Activated CD4-positive, alpha-beta T cell treated with anti-CD3 and anti-CD28 coated beads for 24 hours (primary cell): ENCODE measurements at places on chromosomes 5 and 9.

GRCh38 chr5:180013678-180014077 lies 57.9 kb downstream of the RNF130 start:
- no peak for DNase-seq

DNA sequence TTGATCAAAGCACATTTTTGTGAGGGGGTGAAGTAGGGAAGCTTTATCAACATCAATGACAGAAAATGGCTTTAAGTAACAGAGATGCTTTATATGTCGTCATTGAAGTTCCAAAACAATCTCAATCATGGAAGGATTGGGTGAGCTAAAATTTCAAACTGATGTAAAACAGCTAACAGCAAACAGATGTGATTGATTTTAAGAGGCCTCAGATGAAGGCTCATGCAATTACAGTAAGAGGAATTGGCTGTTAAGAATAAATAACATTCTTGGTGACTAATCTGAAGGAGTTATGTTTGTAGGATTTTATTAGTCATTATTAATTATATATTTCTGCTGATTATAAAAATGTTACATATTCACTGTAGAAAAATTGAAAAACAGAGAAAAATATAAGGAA lies 63.5 kb upstream of the PUM3 start:
- no peak for DNase-seq

GRCh38 chr5:149011084-149011483 lies 51.8 kb downstream of the SH3TC2 start:
- DNase-seq: no peak

DNA sequence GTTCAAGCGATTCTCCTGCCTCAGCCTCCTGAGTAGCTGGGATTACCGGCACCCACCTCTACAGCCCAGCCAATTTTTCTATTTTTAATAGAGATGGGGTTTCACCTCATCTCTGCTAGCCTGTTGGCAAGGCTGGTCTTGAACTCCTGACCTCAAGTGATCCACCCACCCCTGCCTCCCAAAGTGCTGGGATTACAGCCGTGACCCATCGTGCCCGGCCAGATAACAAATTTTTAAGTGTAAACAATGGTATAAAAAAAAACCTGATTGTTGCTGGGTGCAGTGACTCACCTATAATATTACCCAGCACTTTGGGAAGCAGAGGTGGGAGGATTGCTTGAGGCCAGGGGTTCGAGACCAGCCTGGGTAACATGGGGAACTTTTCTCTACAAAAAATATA lies 28.0 kb upstream of the N4BP3 start:
- DNase-seq: no peak

GRCh38 chr9:88749420-88749819 lies 214.4 kb downstream of the NXNL2 start:
- DNase-seq: no peak

DNA sequence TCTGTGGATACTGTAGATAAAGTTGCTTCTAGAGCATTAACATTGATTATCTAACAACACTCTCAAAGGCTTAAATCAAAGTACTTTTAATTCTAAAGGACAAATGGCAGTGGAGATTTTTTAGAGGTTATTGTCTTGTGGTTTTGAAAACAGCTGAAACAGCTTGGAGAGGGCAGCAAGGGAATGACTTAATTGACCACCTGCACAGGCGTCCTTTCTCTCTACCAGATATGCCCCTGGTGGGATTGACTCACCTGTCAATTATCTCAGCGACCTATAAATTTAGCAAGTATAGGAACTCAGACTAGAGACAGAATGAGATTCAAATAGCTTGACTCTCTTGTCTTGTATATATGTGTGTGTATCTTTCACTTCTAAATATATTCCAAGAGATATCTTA lies 13.5 kb downstream of the ARL14EPL start:
- DNase-seq: no peak

GRCh38 chr5:10856071-10856470 lies 95.0 kb upstream of the DAP start:
- no peak for DNase-seq

GRCh38 chr9:98552331-98552730 lies 156.4 kb downstream of the GABBR2 start:
- DNase-seq: no peak

- no peak for DNase-seq
Observed at GRCh38 chr5:54311176-54311677, 854 bp upstream of the ARL15 start.

GRCh38 chr5:58013542-58014258 lies 446.2 kb downstream of the PLK2 start:
- DNase-seq: no peak

- no peak for DNase-seq
Observed at GRCh38 chr5:33810491-33811120, 81.2 kb downstream of the ADAMTS12 start.

- no peak for DNase-seq
Observed at GRCh38 chr5:174195517-174195916, 150.0 kb downstream of the NSG2 start.

DNA sequence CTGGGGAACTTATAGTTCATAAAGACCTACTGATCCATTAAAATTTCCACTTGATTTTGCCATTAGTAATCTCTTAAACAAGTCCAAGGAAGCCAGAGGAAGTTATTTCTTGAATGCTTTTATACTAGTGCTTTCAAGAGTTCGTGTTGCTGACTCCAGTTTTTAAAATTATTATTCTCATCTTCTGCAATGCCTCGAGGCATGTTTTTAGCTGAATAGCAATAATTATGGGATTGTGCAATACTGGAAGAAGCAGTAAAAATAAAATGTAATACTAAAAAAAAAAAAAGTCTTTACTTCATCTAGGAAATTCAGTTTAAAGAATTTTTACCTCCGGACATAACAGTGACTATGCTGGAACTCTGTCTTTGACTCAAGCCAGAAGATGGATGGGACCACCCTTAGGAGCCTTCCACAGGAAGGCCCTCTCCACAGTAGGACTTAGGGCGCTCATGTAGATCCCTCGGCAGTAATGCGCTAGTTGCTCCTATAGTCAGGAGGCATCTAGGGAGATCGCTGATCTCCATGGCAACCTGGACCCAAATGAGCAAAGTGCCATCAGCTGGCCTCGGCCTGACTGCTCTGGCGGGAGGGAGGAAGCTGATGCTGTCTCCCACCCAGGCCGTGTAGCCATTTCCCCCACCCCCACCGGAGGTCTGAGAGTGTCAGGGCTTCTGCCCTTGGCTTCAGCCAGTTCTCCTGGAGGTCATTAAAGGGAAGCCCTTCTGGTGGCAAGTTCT lies 56.7 kb downstream of the DAPK1 start:
- DNase-seq: no peak

DNA sequence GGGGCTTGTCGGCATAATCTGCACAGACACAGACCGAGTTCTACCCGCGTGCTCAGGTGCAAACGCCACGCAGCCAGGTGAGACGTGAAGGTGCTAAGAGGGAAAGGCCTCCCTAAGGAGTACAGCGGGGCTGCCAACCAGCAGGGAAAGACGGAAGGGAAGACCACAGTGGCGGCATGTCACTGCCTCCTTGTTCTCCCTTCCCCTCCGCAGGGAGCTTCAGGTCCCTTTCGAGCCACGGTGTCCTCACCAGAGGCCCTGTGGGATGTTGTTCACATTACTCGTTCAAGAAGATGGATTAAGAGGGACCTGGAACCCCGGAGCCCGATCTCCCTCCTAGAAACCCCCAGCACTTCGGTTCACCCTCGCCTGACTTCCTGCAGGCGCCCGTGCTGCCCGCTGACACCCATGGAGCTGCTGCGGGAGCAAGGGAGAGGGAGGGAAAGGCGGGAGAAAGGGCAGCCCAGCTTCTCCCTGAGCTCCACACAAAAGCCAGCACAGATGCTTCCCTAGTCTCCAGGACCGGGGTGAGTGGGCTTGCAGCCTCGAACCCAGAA lies 686 bp downstream of the BRD9 start:
- DNase-seq: no peak

GRCh38 chr5:131460867-131461572 lies 174.0 kb downstream of the RAPGEF6 start:
- no peak for DNase-seq

- DNase-seq: no peak
Observed at GRCh38 chr5:143225511-143225910, 178.0 kb downstream of the NR3C1 start.

- DNase-seq: no peak
Observed at GRCh38 chr5:172853355-172853975, 19.4 kb downstream of the ERGIC1 start.

- no peak for DNase-seq
Observed at GRCh38 chr9:127183814-127184582, 61.6 kb upstream of the ANGPTL2 start.

DNA sequence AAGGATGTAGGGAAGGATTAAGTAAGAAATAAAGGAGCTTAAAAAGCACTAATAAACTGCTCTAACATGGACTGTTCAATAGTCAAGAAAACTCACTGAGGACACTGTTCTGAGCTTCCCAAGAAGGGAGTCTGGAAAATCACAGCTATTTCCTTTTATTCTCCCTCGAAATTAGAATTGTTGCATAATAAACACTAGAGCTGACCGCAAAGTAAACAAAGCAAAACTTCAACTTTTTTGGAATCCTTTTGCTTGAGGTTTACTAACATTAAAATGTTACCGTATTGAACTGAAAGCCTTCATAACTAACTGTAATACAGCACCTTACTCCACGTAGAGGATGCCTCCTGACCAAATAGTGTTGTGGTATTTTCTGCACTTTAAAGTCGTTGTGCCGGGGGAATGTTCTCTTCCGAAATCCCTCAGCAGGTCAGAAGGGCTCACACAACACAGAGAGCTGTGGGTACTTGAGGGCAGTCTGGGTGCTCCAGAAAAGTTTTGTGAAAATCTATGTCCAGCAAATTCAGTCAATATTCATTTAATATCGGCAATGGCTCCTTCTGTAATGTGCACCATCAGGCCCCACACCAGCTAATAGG lies 59.2 kb downstream of the TTLL11 start:
- DNase-seq: no peak

DNA sequence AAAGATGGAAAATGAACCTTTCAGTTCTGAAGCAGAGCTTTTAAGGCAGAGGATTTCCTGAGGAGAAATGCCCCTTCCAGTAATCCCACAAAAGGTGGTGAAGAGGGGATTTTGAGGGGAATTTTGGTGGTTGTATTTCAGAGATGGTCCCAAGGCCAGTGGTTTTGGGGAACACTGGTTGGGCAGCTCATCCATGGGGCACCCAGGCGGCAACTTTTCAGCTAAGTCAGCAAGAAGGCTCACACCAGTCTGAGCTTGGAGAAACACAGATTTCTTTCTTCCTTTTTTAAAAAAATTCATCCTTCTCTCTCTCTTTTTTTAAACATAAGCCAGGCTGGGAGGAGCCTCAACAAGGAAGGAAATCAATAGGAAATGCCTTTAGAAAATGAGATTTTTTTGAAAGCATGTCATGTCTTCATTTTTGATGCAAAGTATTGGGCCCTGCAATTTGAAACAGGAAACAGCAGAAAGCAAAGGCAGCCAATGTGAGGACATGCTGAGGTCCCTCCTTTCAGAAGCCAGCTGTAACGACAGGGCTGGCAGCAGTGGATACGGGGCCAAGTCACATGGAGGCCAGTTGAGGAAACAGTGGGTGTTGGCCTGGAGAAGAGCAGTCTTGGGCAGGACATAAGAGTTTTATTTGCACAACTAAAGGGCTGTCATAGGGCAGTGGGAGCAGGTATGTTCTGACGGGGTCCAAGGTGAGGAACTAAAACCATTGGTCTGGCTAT lies 155.3 kb upstream of the KLF4 start:
- DNase-seq: no peak

DNA sequence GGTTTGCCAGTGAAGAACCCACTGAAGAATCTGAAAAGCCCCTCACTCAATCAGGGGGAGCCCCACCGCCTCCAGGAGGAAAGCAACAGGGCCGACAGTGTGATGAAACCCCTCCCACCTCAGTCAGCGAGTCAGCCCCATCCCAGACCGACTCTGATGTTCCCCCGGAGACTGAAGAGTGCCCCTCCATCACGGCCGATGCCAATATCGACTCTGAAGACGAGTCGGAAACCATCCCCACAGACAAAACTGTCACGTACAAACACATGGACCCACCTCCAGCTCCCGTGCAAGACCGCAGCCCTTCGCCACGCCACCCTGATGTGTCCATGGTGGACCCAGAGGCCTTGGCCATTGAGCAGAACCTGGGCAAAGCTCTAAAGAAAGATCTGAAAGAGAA lies 92.4 kb downstream of the MAP1B start:
- DNase-seq: no peak

GRCh38 chr5:100131161-100131560 lies 404.0 kb upstream of the FAM174A start:
- DNase-seq: no peak

DNA sequence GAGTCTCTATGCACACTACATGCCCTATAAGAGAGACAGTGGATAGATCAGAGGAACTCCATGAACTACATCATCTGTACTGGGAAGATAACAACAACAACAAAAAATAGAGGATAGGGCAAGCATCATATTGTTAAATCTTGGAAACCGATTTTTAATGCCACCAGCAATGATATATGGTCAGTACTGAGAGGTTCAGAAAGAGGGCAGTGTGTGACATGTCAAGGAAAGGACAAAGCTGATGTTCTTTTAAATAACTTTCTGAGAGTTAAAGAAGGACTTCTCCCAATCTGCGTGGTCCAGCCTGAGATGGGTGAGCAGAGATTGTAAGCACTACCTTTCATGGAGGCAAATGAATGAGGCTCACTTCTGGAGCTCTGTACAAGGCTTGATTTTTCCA lies 62.0 kb upstream of the PHF24 start:
- DNase-seq: no peak

- no peak for DNase-seq
Observed at GRCh38 chr9:33092634-33093033, 16.2 kb upstream of the SMU1 start.

DNA sequence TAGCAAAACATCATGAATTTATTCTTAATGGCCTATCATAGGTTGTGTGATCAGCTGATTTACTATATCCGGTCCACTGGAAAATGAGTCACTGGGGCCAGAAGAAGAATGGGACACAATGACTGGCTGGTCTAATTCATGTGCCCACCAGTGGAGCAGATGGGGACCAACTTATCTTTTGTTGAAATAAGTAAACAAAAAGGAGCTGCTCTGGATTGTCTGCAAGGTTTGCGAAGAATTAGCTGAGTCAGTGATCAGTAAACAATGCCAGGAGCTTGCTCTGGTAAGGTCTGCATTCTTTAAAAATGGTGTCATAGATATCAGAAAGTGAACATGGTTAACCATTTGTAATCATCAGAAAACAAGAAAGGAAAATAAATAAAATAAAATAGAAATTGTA lies 128.0 kb downstream of the RASEF start:
- DNase-seq: no peak

DNA sequence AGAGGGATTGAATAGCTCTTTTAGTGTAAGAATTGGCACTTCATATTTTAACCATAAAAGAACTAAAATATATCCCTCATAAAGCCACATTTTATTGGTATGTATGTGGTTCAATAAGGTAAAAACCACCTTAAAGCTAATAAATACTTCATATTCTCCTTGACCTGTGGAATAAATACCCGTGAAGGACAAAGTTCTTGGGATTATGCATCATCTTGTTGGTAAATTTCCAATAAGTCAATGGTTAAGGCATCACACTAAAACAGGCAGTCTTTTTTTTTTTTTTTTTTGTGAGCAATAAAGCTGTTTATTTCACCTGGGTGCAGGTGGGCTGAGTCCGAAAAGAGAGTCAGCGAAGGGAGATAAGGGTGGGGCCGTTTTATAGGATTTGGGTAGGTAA lies 161.9 kb downstream of the SNCAIP start:
- no peak for DNase-seq

- DNase-seq: peak; percentile 15
Observed at GRCh38 chr5:68287976-68288706, 72.6 kb downstream of the PIK3R1 start.
